NCI-H446 (cell line): ENCODE measurements at places on chromosomes 1 and 21.

DNA sequence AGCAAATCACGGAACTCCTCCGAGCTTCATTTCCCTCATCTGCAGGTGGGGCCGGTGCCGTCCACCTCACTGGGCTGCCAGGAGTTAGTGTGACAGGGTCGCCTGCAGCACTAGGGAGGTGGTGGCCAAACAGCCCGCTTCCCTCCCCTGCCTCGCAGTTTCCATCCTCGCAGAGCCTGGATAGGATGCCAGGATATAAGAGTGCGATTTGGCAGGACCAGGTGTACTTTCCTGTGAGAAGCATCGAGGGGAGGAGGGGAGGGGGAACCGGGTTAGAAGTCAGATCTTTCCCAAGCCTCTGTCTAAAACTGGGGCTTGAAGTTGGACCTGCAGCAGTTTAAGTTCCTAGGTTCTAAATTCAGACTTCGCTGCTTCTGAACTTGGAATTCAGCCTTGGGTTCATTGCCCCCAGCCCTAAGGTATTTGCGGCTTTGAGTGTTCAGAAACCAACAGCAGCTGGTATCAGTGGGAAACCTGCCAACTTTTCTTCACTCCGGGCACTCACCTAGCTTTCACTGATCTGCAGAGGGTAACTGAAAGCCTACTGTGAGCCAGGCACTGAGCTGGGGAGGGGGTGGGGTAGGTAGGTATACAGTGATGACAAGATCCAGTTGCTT lies 1.7 kb upstream of the JUN start:
- DNase-seq, result peak; percentile 72

DNA sequence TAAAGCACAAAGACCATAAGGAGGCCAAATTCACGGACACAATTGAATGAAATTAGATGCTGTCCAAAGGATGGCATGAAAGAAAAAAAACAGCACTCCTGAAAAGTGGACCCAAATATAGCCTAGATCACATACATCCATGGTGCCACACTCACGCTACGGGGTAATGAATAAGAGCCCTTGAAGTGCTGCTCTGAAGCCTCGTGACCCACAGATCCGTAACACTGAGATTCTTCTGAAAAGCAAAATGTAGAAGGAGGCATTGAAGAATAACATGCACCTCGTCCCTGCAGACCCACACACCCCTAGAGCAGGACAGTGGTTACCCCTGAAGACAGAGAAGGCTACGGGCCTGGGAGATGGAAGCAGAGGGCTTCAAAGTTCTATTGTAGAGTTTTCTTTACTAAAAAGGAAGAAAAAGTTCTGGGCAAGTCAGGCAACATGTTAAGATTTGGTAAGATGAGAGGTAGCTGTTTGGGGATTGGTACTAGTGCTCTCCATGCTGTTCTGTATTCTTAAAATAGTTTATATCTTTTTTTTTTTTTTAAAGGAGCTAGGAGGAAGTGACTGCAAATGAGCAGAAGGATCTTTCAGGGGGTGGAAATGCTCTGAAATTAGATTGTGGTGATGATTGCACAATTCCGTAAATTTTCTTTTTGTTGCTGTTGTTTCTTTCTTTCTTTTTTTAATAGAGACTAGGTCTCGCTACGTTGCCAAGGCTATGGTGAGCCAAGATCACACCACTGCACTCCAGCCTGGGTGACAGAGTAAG lies 4.1 kb upstream of the ITGB2 start:
- DNase-seq, result no peak

GRCh38 chr1:66933887-66934700 lies 9.3 kb downstream of the MIER1 start:
- no peak for DNase-seq

- no peak for DNase-seq
Measured at GRCh38 chr1:236282425-236282716, 613 bp upstream of the ERO1B start.

DNA sequence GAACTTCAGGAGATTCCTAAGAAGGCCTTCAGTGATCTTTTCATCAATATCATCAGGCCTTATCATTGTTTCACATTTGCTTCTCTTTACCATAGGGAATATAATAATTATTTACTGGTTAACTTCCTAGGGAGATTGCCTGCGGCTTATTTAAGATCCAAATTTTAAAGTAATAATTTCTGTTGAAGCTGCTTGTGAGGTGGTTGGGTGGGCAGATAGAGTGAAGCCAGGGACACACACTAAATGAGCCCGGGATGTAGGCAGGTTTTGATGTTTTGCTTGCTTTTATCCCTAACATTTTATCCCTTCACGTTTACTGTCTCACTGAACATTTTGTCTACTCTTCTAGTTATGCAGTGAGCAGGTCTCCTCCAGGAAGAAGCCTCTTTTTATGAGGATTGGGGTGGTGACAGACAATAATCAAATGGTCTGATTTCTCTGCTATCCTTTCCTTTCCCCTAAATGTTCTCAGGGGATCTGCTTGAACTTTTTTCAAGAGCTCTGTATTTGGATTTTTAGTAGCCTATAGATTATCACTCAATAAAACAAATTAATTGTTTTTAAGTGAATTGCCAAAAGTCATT lies 164.7 kb downstream of the RUNX1 start:
- DNase-seq, result no peak

DNA sequence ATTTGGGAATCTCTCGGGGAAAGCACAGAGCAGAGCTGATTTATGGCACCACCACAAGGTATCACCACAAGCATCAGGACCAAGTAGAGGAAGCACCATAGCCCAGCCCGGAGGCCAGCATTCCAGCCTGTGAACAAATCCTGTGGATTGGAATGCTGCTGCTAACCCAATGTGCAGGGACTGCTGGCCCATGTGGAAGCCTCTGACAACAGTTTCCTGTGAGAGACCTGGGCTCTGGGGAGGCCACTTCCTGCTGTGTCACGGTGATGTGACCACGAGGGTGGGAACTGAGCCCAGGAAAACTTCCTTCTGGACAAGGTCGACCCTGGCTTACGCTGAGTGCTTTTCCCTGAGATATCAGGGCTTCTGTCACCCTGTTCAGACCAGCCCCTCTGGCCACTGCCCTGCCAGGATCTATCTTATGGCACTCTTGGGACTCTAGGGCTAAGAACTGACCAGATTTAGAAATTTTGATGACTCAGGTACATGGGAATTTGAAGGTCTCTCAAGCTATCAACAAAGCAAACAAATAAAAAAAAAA lies 88.3 kb upstream of the NGF start:
- no peak for DNase-seq

DNA sequence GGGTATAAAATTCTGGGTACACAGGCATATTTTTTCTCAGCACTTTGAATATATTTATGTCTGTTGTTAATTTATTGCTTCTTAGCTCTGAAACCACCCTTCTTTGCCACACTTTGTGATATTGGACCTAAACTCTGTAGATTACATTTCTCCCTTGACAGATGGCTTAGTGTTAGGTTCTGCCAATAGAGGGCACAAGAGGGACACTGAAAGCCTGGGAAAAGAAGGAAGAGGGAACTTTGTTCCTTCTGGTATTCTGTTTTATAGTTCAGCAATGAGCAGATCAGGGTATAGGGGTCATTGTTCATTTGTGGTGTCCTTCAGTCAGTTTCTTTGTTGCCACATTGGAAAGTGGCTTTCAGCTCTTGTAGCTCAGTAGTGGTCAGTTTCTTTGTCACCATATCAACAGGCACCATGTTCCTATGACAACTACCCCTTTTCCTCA lies 423.5 kb upstream of the PROX1 start:
- peak; percentile 27 for DNase-seq

DNA sequence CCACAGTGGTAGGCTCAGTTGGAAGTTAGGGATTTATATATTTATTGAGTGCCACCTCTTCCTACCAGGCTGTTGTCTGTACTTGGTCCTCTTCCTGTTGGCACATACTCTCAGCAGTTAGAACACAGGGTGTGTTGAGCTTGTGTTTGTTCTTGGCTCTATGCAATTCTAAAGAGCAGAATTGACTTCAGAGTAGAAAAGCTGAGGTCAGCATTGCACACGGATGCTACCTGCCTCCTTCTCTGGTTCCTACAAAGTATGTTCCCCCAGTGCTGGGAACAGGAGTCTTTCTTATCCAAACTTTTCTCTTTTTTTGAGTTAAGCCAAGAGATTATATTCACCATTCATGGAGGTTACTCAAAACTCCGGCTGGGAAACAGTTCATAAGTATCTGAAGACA lies 16.5 kb upstream of the CD53 start:
- no peak for DNase-seq
